ENCODE measurements at places on chromosomes 4 and X.

- no peak for DNase-seq
These were observed 19.2 kb downstream of the LNX1 start for GRCh38 chr4:53571936-53572599.

GRCh38 chr4:138199568-138200235 lies 42.4 kb downstream of the SLC7A11 start:
- no peak for DNase-seq

GRCh38 chr4:99723612-99724011 lies 66.0 kb upstream of the C4orf54 start:
- DNase-seq, result no peak

- DNase-seq, result no peak
These were observed 26.5 kb upstream of the NEIL3 start for GRCh38 chr4:177283167-177283566.

DNA sequence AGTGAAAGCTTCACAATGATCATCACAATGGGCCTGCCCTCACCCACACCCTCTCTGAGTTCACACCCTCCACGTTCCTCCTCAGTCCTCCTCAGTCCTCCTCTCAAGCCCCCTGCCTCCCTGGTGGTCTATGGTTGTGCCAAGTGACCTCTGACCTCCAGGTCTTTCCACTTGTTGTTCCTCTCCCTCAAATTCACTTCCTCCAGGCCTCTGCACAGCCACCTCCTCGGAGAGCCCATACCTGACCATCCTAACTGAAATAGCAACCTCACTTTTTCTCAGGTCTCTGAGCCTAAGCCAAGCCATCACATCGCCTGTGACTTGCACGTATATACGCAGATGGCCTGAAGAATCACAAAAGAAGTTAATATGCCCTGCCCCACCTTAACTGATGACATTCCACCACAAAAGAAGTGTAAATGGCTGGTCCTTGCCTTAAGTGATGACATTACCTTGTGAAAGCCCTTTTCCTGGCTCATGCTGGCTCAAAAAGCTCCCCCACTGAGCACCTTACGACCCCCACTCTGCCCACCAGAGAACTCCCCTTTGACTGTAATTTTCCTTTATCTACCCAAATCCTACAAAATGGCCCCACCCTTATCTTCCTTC lies 293.4 kb upstream of the TENM3 start:
- no peak for DNase-seq

DNA sequence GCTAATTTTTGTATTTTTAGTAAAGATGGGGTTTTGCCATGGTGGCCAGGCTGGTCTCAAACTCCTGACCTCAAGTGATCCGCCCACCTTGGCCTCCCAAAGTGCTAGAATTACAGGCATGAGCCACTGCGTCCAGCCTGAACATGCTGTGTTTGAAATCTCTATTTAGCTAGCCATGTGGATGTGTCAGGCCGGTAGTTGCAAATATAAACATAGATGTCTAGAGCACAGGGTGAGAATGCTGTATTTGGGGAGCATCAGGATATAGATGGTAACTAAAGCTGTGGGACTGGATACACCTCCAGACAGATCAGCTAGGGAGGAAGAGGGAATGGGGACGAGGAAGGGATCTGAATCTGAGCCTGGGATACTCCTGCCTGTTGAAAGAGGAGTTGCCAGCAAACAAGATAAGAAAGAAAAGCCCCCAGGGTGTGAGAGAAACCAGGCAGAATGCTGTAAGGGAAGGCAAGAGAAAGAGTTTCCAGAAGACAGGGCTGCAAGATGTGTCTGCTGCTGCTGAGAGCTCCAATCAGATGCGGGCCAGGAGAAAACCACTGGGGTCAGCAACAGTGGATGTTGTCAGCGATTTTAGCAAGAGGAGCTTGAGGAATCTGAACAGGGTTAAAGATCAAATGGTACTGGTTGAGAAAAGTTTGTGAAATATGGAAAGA lies 177.4 kb downstream of the PALLD start:
- DNase-seq, result no peak

DNA sequence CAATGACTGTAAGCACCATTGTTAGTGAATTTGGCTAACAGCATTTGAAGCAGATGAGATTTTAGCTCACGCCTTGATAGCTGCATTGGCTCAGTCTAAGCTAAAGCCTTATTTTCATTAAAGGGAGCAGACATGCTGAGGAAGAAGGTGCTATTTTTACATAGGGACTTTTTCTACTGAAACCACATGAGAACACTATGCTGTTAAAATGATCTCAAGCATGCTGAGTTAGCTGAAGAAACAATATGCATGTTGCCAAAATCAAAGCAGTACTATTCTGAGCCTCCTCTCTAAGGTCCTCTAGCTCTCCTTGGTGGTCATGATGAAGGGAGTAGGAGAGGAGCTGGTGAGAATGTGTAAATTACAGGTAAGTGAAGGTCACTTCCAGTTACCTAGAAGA lies 134.4 kb upstream of the JADE1 start:
- DNase-seq, result no peak

GRCh38 chr4:24235618-24236017 lies 345.8 kb upstream of the PPARGC1A start:
- DNase-seq, result no peak

DNA sequence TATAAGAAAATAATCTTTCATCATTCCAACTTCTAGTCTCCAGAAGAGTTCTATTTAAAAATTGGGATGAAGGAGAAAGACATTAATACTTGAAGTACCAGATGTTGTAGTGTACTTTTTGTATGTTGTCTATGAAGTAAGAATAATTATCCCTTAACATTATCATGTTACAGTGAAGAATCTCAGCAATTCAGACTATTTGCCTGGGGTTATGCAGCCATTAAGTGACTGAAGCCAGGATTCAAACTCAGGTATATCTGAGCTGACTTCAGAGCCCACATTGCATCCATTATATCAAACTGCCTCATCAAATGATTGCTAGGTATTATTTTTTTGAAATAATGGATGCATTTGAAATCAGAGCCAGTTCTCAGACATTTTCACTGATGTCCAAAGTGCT lies 76.1 kb upstream of the FHDC1 start:
- no peak for DNase-seq

DNA sequence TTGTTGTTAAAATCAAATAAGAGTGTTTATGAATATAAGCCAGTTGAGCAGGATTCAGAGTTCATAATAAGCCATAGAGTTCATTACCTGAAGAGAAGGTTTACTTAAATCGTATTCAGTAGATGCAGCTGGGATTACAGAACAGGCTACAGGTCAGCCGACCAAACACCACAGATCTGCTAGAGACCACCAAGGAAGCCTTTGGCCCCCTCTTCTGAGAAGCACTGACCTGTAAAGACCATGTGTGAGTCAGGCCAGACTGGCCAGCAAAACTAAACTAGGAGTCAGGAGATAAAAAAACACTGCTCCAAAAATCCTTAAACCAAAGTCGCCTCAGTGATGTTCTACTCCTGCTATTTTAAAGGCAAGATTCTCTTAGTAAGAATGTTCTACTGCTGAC lies 1125.5 kb downstream of the FAT4 start:
- DNase-seq, result no peak

- no peak for DNase-seq
These were observed 11.0 kb downstream of the SRD5A3 start for GRCh38 chr4:55356991-55357461.

GRCh38 chr4:119261986-119262385 lies 49.5 kb downstream of the USP53 start:
- no peak for DNase-seq

- DNase-seq, result no peak
These were observed 180.2 kb downstream of the FAM47B start for GRCh38 chrX:35122756-35123155.
